ENCODE measurements at places on chromosomes 3 and 15.

- no peak for DNase-seq
These were observed 54.8 kb upstream of the MITF start for GRCh38 chr3:69684309-69684961.

DNA sequence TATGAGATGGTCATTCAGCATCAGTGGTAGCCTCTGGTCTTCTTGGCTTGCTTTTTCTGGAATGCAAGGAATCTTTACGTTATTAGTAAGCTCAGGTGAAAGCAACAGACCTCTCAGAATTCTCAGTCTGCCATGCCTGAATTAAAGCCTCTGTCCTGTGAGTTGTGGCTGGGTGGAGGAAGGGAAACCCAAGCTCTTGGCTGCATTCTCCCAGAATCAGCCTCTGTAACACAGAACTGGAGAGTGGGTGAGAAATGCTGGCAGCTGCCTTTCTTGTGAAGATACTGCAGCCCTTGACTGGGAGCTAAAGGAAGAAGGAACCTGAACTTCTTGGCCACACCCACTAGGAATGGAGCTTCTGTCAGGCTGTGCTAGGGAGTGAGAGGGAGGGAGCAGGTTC, 505.8 kb downstream of the EPHA3 start:
- no peak for DNase-seq

DNA sequence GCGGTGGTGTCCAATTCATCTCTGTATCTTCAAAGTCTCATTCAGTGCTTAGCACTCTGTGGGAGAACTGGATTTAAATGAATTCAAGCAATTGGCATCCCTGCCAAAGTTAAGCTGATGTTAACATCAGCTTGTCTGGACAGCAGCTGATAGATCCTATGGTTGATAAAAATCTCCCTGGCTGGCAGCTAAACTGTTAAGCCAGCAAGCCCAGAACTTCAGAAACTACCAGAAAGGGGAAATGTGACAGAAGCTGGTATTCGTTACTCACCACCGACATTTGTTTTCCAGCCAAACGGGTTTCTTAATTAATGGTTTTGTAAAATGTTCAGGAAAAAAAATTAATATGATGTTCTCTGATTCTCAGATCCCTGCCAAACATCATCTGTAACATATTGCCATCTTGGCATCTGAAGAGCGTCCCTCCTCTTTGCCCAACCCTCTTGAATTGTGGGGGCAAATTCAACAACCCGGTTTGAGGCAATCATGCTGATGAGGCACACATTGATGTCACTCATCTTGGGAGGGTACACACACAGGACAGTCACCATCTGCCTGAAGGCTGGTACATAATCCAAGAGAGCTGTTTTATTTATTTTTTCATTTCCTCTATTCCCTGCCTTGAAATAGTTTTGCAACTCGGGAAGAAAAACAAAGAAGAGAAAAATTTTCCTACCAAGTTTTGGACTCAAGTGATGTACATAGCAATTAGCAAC, 76.3 kb upstream of the ABHD17C start:
- peak; percentile 77 for DNase-seq

- DNase-seq: no peak
These were observed 139.0 kb upstream of the LIPC start for GRCh38 chr15:58292751-58293175.

DNA sequence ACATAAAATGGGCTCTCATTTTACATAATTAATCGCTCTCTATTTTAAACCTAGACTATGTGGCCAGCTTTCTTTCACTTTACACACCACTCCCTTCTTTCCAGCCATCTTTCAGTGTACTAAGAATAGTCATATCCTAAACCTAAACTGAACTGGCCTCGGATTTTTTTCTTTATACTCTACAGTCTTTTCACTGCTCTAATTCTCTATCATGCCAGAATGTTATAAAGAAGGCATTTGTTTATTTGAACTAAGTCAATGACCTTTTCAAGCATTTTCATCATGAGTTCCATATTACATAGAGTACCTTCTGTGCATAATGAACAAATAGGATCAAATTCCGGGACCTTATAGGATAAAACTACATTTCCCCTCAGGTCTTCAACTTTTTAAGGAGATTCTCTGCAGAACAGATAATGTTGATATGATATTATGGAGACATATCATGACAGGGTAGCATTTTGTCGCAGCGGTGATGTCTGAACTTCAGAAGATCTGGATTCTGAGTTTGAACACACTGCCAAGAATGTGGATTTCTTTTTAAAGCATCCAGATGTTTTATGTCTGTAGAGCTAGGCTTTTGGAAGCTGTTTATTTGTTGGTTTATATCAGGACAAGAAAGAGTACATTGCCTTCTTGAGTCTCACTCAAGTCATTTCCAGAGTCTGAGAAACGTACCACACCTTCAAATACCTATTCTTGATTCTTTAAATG, 1047.3 kb downstream of the MCTP2 start:
- DNase-seq: no peak

DNA sequence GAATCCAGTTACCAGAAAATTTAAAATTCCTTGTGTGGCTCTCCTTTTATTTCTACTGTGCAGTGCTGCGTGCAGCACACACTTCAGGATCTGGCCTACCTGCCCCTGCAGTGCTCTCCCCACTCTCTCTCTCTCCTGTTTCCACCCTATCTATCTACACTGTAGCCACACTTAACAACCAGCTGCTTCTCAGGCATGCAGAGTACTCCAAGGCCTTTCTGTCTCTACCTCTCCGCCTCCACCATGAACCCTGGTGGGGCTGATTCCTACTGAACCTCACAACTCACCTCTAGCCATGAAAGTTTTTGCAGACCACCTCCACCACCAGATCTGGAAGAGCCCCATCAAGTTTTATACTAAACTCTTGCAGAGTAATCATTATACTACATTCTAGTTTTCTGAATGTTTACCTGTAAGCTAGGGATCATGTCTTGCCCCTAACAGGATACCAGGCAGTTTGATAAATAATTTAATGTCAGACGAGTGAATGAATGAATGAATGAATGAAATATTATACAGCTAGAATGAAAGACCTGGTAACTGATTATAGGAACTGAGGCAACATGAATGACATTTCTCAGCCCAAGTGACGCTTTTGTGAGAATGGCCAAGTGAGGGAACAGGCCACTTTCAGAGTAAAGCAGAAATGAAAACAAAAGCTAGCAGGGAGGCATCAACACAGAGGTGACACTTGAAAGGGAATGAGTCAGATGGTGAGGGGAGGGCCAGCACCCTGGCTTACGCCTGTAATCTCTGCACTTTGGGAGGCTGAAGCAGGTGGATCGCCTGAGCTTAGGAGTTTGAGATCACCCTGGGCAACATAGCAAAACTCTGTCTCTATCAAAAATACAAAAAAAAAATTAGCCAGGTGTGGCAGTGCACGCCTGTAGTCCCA, 363.5 kb downstream of the FOXP1 start:
- no peak for DNase-seq

- DNase-seq: no peak
These were observed 239.5 kb downstream of the CHL1 start for GRCh38 chr3:436053-436452.
